IPS DF 6.9 (cell line): ENCODE measurements at places on chromosomes 1 and 21.

- DNase-seq, result no peak
Observed at GRCh38 chr1:110425612-110426152, 18.2 kb upstream of the LAMTOR5 start.

GRCh38 chr1:24141311-24141997, 1.5 kb downstream of the IL22RA1 start:
- no peak for DNase-seq

DNA sequence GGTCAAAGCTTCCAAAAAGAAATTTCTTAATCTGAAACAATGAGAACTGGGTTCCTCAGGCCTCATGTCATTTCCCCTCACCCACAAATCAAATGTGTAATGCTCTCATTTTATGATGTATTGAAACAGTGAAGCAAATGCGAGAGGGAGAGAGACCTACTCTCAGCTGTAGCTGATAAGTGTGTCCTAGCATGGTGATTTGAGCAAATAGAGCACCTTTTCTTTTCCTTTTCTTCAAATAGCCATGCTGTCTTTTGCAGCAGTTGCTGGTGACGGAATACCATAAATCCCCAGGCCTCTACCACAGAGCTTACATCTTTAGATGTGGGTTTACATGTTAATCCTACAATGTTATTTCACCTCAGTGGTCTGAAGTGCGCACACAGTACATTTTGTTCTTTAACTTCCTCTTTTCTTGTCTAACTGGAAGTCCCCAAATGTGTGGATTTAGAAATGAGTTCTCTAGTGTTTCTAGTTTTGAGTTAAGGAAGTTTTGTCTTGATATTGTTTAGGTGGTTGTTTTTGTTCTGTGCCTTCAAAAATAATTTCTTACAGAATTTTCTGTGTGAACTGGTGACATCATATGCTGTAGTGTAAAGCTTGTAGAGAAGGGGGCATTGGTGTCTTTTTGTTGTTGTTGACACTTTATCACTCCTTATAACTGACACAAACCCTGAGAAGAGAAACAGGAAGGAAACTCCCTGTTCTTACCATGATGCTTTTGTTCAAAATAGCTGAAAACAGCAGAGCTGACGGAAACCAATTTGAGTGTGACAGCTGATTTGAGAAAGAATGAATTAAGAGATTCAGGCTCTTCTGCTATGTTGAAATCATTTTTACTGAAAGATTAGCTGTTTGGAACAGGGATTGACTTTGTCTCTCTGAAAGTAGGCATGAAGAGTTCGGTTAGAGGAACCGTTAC, 12.2 kb downstream of the SMAP2 start:
- DNase-seq, result no peak

DNA sequence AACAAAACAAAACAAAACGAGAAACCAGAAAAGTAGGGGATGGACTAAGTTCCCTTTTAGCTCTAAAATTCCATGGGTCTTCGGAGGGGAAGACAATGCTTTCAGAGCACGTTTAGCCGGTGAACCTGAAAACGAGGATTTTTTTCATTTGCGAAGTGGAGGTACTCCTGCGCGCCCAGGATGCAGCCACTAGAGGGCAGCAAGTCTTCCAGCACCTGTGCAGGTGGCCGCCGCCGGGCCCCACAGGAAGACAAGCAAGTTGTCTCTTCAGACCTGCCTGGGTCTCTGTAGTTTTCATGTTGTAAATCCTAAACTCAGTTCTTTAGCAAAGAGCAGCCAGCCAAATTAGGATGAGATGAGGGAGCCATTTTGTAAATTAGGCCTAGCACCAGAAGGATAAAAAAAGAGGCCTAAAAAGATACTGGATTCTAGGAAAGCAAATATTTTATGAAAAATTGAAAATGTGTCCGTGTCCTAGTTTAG, 17.7 kb upstream of the SNX27 start:
- DNase-seq, result peak; percentile 73

- no peak for DNase-seq
Observed at GRCh38 chr21:28150778-28151177, 841.9 kb downstream of the LTN1 start.

GRCh38 chr1:222033450-222033849, 291.6 kb upstream of the DUSP10 start:
- DNase-seq, result no peak

- no peak for DNase-seq
Observed at GRCh38 chr1:167934426-167935215, 1.9 kb upstream of the DCAF6 start.

GRCh38 chr1:173015629-173016028, 35.1 kb downstream of the TNFSF18 start:
- no peak for DNase-seq

DNA sequence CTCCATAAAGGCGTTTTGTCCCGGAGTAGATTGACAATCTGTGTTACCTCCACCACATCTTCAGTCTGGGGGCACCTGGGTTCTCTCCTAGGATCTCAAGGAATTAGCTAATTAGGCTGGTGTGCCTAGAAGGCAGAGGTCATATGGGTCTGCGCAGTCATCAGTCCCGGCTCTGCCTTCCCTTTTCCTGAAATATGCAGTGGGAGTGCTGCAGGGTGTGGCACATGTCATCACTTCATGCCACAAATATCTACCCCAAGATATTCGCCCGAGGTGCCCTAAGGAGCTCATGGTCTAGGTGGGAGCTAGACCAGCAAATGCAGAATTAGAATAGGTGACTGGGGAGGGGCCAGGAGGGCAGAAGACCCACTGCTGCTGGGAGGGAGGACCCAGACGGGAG, 42.9 kb downstream of the ACTL8 start:
- no peak for DNase-seq

DNA sequence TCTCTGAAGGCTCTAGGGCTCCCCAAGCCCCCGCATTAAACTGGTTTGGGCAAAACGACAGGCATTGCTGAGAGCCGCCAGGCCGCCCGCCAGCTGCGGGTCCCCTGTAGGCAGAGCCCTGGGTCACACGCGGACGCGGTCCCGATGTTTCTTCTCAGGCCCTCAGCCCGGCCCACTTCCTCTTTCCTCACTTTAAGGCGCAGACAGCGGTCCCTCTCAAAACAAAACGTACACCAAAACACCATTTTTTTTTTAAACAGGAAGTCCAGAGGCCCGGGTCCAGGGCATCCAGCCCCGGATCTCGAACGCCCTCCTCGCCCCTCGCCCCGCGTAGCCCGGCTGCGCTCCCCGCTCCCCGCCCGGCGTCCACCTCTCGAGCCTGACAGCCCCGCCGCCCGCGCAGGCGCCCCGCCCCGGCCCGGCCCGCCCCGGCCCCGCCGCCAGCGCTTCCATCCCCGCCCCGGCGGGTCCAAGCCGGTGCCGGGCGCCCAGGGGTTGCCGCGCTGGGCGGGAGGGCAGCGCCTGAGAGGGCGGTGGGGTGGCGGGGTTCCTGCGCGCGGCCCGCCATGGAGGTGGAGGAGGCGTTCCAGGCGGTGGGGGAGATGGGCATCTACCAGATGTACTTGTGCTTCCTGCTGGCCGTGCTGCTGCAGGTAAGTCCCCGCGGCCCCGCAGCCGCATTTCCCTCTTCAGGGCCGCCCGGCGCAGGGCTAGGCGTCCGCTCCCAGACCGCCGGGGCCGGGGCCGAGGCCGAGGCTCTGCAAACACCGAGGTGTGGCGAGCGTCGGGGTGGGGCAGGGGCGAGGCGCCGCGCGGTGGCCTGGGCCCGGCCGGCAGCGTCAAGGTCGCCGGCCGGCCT, at the start of gene SLC22A15:
Gene SLC22A15, plus strand, starts transcription at position 452 of the 859 bp plus-strand sequence. Its CDS starts 115 bp downstream, at position 567.
- no peak for DNase-seq

DNA sequence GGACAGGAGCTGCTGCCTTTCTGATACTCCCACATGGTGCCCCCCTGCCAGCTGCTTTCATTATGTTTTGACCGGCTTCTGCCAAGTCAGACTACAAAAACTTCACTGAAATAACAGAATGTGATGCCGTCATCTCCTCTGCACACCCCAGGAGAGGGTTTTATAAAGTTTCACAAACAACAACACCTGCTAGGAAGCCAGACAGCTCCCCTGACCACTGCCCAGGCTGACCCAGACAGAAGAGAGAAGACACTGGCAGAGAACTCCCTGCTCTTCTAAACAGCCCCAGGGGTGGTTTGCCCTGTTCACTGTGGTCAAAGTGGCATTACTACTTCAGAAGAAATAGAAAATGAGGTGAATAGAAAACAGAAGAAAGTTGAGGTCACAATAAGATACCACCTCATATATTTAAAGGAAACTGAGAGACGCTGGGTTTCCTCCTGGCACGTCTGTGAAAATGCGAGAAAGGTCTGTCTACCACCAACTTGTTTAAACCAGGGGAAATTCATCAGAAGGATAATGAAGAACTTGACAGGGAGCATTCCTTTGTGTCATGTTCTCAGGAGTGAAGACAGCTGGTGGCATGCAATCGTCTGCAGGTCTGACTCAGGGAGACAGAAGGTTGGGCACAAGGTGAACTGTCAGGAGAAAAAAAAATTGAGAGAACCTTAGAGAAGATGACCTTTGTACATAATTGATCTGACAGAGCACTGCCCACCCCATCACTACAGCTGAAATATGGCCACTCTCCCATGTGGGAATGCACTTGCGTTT, 119.0 kb upstream of the NFIA start:
- no peak for DNase-seq

DNA sequence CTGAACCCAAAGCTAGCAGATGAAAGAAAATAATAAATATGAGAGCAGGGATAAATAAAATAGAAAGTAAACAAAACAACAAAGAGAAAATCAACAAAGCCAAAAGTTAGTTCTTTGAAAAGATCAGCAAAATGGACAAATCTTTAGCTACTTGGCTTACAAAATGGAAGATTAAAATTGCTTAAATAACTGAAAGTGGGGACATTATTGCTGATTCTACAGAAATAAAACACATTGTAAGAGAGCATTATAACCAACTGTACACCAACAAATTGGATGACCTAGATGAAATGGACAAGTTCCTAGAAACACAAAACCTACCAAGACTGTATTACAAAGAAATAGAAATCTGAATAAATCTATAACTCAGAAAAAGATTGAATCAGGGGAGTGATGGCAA, 238.3 kb upstream of the C1orf87 start:
- DNase-seq, result no peak

- no peak for DNase-seq
Observed at GRCh38 chr1:95311014-95311413, 77.0 kb downstream of the RWDD3 start.

DNA sequence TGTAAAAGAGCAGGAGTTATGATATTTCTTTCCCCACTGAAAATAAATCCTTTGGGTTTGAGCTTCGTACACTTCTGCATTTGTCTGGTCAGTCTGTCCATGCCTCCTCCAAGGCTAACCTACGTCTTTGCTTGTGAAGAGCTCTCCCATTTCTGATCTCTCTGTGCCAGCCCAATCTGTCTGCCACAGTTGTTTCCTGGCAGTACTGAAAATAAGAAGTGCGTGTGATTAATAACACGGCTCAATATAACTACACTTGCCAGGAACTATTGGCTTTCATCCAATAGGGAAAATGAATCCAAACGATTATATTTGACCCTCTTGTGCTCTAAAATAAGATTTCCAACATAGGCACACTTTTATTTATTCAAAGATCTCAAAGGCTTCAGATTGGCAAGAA, 19.2 kb upstream of the COL24A1 start:
- no peak for DNase-seq

DNA sequence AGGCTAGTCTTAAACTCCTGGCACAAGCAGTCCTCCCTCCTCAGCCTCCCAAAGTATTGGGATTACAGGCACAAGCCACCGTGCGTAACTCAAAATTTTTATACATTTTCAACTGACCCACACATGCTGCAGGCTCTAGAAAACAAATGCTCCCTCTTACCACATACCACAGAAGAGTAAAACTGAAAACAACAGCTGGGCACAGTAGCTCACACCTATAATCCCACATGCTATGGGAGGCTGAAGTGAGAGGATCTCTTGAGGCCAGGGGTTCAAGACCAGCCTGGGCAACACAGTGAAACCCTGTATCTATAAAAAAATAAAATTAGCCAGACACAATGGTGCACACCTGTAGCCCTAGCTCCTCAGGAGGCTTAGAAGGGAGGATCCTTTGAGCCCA, 56.7 kb downstream of the AKT3 start:
- DNase-seq, result no peak

- DNase-seq, result no peak
Observed at GRCh38 chr1:233614173-233614742, 352 bp downstream of the KCNK1 start.

- no peak for DNase-seq
Observed at GRCh38 chr21:27346041-27346448, 379.2 kb upstream of the ADAMTS5 start.

GRCh38 chr1:223006917-223007648, 136.0 kb downstream of the TLR5 start:
- DNase-seq, result no peak

DNA sequence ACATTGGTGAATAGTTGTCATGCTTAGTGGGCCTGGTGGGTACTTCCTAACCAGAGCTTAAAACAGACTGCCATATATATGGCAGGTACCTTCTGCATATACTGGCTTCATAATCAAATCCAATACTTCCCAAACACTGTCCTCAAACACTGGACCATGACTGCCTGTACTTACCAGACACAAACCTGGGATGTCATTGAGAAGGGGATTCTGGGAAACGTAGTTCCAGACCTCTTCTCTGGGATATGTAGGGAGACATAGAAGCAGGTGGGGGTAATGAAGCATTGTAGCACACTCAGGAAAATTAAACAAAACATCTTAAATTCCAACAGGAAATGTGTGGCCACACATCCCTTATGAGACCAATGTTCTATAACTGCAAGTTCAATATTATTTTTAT, 76.5 kb upstream of the ADAMTS5 start:
- no peak for DNase-seq

- no peak for DNase-seq
Observed at GRCh38 chr1:27676410-27676809, 4.4 kb upstream of the IFI6 start.

- no peak for DNase-seq
Observed at GRCh38 chr21:34022627-34023335, 50.6 kb upstream of the MRPS6 start.

- no peak for DNase-seq
Observed at GRCh38 chr1:6645018-6645417, 20.4 kb downstream of the THAP3 start.

DNA sequence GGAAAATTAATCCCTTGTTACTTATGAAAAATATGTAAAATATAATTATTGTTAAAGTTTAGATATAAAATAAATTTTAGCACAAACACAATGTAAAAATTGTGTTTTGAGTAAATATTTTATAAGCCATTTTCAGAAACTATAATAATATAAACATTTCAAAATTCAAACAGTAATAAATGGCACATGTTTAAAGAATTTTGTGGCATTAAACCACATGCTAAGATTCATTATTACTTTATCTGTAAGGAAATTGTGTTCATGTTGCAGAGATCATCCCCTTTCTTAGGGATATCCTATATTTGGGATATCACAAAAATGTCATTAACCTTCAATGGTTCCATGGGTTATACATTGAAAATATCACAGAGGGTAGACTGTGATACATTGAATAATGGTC, 1044.3 kb downstream of the AMY1C start:
- no peak for DNase-seq

DNA sequence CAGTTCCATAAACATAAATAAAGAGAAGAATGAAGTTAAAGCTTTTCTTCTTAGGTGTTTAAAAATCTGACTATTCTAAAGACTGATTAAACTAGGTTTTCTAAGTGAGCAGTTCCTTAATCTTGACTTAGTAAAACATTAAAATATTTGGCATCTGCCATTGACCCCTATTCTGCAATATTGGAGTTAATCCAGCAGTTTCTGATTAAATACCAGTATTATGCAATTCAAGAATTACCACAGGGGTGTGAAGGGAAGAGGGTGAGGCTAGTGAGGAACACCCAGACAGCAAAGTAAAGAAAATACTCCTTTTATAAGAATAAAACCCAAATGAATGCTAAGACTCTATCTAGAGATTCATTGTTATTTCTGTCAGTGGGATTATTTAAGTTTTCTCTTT, 40.9 kb downstream of the CLIC4 start:
- no peak for DNase-seq

- DNase-seq, result no peak
Observed at GRCh38 chr1:214213136-214213535, 67.8 kb upstream of the SMYD2 start.
